ENCODE measurements at places on chromosomes 2 and 18.

DNA sequence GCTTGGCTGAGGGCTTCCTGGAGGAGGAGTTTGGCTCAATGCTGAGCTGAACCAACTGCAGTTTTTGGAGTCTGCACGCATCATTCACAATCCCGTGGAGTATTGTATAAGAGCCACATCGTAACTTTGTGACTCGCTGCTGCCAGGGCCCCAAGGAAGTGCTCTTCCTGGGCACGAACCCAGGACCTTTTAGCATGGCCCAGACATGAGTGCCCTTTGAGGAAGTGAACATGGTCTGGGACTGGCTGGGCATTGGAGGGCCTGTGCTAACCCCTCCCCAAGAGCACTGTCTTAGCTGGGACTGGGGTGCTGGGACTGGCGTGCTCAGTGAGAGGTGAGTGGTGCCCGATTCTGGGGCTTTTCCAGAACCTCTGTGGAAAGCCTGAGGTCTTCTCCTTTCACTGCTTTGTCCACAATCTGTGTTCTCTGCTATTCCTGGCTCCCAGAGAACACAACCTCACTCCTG is 88.6 kb downstream of the LIPG start:
- DNase-seq = no peak

DNA sequence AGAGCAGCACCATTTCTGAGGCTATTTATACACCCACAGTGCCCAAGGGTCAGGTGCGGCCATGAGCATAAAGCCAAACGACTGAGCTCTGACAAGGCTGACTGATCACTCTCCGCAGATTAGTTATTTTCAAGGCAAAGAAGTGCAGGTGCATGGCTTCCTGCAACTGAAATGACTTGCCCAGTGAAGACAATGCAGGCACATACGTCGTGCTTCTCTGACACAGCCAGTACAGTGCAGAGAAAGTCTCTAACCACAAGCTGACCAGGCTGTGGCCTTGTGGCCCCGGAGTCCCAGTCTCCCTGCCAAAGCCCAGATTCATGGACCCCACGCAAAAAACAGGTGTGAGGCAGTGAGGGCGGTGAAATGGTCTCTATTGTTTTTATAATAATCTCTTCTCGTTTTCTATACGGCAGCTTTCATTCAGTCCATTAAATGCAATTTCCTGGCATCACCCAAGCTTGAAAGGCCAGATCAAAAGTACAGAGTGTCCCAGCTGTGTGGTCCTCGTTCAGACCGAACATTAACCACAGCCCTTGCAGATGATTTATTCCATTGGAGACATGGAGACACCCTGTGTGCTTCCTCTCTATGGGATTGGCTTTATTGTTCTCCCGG is 447.0 kb upstream of the ID2 start:
- DNase-seq = no peak

GRCh38 chr2:40259900-40260299 is 192.0 kb downstream of the SLC8A1 start:
- no peak for DNase-seq

- DNase-seq = peak; percentile 20
Observed at GRCh38 chr2:86064006-86064405, 41.7 kb downstream of the POLR1A start.

DNA sequence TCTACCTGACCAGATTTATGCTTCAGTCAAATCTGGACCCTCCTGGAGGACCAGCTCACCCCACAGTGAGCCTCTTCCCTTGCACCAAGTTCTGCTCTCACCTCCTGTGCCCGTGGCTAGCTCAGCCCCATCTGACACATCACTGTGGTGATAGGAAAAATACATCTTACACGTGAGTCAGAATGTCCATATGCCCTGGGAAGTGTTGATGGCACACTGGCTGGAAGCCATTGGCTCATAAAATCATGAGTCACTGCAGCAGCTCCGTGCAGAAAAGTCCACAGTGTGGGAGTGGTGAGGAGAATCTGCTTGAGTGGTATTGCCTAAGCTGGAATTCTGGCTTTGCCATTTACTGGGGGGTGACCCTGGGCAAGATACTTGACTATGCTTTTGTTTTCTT is 42.6 kb upstream of the RAPGEF4 start:
- peak; percentile 98 for DNase-seq

DNA sequence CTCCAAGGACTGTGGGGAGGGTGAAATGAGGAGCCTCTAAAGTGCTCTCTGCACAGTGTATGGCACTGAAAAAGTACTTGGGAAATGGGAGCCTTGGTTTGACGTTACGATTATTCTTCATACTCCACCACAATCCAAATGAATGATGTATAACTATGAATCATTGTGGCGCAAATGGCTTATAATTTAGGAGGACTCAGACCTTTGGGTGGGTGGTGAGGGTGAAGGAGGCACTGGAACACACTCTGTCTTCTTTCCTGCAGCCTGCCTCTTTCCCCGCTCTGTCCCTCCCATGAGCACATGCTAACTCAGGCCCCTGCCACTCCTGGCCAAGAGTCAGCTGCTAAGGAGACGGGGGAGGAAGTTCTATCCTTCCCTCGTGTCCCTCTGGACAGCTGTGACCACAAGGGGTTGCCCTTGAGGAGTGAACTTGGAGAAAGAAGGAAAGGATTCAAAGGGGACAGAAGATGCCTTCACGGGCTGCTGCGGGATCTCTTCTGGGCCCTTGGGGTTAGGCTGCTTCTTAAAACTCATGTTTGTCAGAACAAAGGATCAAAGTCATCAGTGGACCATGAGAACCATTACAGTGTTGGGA is 36.5 kb downstream of the POLR1A start:
- DNase-seq = no peak

GRCh38 chr2:80288576-80288975 is 16.0 kb downstream of the LRRTM1 start:
- DNase-seq = peak; percentile 36

DNA sequence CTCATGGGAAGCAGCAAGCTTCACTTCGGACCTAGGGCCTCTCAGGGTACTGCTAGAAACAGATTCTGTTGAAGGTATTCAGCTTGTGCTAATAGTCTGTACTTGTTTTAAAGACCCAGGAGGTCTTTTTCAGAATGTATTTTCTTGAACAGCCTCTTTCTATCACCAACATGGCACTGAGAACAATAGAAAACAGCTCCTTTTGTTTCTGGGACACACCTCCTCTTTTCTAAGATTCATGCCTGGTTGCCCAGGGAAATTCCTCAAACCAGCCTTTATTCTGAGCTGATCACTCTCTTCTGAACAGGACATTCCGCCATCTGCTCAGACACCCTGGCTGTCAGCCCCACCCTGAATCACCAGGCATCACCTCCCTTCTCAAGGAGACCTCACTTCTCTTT is 389.6 kb downstream of the TGIF1 start:
- DNase-seq = no peak

Data from fibroblast of skin of right biceps (primary cell).